Endothelial cell of umbilical vein (primary cell): ENCODE measurements at places on chromosomes 2 and 18. TPM values are rescaled to one million over a fixed set of nuclear protein-coding genes. Genes with fewer than 3 reads are reported as not detected.

Gene SERPINB10
- not detected in 2 replicates for polyA plus RNA-seq

DNA sequence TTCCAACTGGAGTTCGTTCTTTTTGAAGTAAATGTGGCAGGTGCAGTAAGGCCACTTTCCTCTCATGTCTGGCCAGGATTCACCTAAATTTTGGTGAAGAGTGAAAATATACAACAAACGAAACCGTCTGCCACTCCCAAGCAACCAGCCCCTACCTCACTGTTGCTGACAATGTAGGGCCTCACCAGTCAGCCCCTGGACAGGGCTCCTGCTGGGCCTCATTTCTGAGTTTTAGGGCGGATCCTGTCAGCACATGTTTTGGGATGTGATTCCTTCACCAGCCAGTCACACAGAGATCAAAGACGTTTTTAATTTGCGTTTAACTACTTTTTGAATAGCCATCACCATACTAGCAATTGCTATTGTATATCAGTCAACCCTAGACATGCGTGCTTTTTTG, 185.0 kb downstream of the WDR7 start:
- DNase-seq = no peak

Gene C2orf78
- not detected in 2 replicates for polyA plus RNA-seq

Gene LIMS3
- polyA plus RNA-seq = 12.3 and 13.5 TPM in 2 replicates

DNA sequence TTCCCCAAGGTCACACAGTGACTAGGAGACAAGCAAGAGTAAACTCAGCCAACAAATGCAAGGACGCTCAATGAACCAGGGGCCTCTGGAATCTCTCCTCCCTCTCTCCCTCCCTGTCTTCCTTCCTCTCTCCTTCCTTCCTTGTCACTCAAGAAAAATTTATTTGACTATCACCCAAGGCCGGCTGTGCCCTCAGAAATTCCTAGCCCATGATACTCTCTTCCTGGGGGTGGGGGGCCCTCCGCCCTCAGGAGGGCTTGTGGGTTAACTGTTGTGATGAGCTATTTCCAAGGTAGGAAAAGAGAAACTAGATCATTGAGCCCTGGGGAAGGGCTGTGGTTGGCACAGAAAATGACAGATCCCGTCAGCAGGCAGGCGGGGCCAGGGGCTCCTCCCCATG, 21.7 kb downstream of the INHBB start:
- peak; percentile 26 for DNase-seq

Gene DPYSL5
- polyA plus RNA-seq = not detected in 2 replicates

Gene DCTN1
- polyA plus RNA-seq = 120 and 130 TPM in 2 replicates

DNA sequence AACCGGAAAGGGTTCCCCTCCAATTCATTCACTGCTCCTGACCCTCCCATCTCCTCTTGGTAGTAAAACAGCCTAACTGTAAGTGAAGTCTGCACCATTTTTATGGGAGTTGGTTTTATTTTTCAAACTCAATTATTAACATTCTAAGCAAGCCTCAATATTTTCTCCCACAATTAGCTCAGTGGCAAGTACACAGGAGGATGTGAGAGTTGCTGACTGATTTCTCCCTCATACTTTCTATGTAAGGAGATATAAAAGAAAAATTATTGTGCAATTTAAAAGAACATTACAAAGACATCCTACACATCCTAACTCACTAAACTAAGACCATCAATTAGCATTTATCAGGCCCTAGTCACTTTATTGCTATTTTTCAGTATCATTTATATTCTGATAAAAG, 73.9 kb downstream of the PIAS2 start:
- no peak for DNase-seq

DNA sequence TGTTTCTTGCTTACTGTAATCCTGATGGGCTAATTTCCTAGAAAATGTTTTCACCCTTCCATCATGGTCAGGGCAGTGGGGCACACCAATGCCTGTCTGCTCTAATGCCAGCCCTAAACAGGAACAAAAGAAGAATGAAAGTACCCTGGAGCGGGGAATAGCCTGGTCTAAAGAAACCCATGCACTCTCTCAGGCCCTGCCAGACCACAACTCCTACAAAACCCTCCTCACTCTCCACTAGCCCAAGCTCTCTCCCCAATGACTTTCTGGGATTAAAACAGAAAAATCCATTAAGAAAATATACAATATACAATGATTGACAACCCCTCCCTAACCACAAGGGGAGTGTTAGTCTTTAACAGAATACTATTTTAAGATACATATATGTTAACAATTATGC, 67.6 kb downstream of the AAK1 start:
- DNase-seq = no peak

DNA sequence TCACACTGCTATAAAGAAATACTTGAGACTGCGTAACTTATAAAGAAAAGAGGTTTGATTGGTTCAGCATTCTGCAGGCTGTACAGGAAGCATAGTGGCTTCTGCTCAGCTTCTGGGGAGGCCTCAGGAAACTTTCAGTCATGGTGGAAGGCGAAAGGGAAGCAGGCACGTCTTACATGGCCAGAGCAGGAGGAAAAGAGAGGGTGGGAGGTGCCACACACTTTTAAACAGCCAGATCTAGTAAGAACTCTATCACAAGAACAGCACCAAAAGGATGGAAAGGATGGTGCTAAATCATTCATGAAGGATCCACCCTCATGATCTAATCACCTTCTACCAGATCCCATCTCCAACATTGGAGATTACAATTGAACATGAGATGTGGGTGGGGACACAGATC, 145.5 kb upstream of the OSR1 start:
- DNase-seq = no peak

GRCh38 chr2:238151628-238152235, 7.0 kb upstream of the ERFE start:
- DNase-seq = no peak

Gene CCDC150
- 1.1 and 1.7 TPM in 2 replicates for polyA plus RNA-seq

GRCh38 chr2:207601774-207602173, 23.4 kb downstream of the METTL21A start:
- DNase-seq = no peak

Gene NBAS
- 29.0 and 29.4 TPM in 2 replicates for polyA plus RNA-seq

GRCh38 chr2:191112448-191112901, 38.3 kb downstream of the STAT4 start:
- no peak for DNase-seq

DNA sequence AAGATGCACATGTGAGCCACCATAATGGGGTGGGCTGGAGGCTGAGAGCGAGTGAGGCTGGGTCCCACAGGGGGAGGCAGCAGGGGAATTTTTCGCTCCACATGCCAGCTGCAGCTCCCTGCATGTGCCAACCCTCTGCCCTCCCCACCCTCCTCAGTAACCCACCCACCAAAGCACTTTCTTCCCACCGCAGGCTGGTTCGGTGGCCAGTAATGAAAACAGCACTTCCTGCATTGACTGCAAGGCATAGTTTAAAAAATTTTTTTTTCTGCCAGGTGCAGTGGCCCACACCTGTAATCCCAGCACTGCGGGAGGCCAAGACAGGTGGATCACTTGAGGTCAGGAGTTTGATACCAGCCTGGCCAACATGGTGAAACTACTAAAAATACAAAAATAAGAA, 147.5 kb upstream of the TTC39C start:
- no peak for DNase-seq

GRCh38 chr2:54666131-54666633, 57.3 kb upstream of the EML6 start:
- peak; percentile 19 for DNase-seq

- no peak for DNase-seq
Measured at GRCh38 chr2:147689220-147689909, 155.5 kb upstream of the ACVR2A start.

Gene HOXD3
- polyA plus RNA-seq = 2.9 and 3.3 TPM in 2 replicates

DNA sequence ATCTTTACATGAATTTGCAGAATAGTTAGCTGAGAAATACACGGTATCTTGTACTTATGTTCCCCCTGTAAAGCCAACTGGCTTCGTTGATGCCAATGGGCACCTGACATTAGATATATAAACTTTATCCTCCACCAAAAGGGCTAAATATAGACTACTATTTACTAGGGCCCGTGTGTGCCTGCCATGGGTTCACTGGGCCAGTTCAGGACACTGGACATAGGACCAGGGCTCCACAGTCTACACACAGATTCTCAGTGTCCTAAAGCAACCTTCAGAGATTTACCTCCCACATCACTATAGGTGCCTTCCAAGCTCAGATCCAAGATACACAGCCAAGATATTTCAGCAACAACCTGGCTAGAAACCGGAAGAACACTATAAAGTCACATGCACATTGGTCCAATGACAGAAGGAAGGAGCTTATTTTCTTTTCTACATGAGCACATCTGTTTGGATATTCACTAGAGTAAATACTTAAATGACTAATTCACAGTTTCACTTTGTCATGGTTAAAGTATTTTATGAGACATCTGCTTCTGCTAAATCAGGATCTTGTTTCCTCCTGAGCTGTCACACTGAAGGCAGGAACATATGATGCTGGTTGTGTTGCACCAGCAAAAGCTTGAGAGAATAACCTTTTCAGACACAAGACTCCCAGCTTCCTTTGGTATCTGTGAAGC, 95.1 kb downstream of the MYO5B start:
- no peak for DNase-seq

- peak; percentile 19 for DNase-seq
Measured at GRCh38 chr18:43277164-43277600, at the start of gene SYT4. SYT4 (minus strand) TSS chr18:43277490; CDS start chr18:43277281, 209 bp downstream.

Gene SLC9A2
- 0.03 TPM in 2 replicates for polyA plus RNA-seq

DNA sequence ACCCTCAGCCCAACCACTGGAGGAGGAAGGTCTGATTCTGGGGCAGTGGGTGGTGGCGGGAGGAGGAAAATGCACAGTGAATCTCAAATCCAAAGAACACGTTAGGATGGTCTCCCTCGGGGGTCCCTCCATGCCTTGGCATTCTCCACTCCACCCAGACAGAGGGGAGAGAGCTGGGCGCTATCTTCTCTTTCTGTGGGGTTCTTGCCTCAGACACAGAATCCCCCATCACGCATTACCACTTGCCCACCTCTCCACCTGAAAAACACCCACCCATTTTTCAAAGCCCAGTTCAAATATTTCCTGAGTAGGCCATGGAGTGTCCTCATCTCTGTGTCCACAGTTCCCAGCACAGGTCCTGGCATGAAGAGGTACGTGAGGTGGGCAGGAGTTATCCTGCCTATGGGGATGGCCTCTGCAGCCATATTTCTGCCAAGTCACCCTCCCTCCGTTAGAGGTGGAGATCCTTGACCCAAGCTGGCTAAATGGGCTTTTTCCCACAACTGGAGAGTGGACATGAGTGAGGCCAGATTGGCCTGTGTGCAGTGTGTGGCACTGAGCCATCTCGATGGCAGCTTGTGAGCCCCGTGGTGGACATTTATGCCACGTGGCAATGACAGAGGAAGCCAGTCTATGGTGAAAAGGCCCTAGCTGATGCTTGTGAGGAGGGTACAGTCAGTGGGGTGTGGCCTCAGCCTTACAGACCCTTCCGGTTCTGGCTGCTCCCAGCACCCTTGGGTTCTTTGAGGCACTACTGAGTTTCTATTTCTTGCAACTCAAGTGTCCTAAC, 9.5 kb upstream of the TEX261 start:
- DNase-seq = no peak

DNA sequence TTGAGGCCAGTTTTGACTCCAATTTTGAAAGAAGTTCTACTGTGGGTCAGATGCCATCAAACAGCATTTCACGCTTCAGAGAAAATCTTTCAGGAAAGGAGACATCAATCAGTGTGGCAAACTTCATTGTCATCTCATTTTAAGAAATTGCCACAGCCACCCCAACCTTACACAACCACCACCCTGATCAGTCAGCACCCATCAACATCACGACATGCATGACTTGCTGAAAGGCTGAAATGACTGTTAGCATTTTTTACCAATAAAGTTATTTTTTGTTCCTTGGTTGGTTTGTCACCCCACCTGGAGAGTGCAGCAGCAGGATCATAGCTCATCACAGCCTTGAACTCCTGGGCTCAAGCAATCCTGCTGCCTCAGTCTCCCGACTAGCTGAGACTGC, 10.4 kb downstream of the DNAJC10 start:
- DNase-seq = no peak

DNA sequence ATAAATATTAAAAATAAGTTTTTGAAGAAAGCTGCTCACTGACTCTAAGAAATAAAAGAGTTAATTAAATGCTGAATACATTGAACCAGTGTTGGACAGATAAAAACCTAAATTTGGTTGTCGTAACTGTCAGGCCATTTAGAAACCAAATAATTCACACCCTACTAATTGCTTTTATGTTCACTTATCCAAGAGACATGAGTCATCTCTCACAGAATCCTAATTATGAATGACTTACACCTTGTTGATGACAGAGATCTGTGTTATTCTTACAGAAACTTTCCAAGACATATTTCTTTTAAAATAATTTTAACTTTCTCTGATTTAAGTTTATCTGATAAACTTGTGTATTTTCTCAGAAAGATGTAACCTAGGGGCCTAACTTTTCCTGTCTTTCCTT, 250.7 kb downstream of the IKZF2 start:
- no peak for DNase-seq

DNA sequence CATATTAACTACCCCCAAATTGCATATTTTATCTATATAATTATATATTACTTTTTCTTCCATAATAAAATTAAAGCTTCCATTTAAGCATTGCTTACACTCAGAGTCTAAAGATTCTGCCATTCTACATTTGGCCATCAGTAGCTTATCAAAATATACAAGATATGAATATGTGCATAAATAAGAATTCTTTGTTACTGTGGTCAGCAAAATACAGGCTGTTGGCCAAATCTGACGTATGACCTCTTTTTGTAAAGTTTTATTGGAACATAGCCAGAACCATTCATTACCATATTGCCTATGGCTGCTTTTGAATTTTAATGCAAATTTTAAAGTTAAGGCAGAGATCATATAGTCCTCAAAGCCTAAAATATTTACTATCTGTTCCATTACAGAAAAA, 643.9 kb upstream of the VRK2 start:
- DNase-seq = no peak

Gene BCL11A
- polyA plus RNA-seq = 0.12 and 0.16 TPM in 2 replicates

DNA sequence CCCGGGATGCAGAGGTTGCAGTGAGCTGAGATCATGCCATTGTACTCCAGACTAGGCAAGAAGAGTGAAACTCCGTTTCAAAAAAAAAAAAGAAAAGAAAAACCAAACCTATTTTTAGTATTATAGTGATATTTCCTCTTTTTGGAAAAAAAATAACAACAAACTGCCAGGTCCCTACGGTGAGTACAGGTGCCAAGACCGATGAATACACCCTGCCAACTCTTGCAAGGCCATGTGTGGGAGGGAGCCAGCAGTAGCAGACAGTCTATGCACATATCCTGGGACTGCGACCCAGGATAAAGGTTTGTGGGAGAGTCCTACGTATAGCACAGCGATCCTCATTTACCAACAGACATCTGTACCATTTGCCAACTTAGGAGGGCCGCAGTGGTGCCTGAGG, 69.6 kb upstream of the DNMT3A start:
- no peak for DNase-seq

DNA sequence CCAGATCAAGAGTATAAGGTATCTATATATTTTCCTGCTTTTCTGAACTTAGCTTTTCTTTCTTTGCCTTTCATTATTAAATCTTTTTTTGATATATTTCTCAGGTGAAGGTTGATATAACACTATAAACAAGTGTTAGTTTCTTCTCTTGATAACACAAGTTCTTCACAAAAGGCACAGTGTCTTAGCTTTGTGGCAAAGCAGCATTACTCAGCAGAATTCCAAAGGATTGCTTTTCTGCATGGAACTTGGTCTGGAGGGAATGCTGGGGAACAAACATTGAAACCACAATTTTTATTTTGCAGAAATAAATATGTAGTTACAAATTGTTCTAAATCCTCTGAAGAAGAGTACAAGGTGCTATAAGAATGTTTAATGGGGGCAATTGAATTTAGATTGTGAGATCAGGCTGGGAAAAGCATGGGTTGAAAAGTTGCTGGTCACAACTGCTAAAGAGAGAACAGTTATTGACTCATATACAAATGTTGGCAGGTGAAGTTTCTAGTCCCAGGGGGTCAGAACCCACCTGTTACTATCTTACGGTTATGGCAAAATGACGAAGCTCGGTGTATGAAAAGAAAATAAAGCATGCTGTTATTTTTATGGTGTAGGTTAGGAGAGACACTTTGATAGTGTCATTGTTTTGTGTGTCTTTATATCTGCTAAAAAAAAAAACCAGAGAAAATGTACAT, 68.2 kb downstream of the UBR3 start:
- no peak for DNase-seq
